ENCODE measurements at places on chromosomes 6 and 20. TPM values are rescaled to one million over a fixed set of nuclear protein-coding genes. Genes with fewer than 3 reads are reported as not detected.

GRCh38 chr20:34215711-34216381, 25.4 kb upstream of the ASIP start:
- peak; percentile 87 for DNase-seq
- H3K36me3 ChIP-seq: no peaks in the 10 kb centered on the region

DNA sequence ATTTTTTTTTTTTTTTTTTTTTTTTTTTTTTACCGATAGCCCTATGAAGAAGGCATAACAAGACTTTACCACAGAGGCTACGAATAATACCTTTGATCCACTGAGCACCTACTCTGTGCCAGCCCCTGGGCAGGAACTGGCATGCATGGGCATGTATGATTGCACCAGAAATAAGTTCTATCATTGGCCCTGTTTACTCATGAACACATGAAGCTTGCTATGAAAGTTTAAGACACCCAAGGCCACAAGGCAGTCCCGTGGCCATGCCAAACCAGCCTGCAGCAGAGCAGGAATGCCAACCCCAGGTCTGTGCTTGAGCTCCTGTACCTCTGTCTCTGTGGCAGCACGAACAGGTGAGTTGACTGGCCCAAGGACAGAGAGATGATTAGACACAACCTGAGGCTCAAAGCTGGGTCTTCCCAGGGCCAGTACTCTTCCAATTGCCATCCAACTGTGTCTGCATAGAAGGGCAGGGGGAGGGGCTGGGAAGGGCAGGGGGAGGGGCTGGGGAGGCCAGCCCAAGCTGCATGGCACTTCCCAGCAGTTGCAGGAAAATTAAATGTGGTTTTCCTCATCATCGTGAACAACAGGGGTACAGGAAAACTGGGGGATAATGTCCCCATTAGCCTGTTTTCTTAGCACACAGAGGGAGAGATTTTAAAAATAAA, 63.5 kb downstream of the LRFN2 start:
- peak overlapping the region; percentile 34 for H3K4me3 ChIP-seq
- no peaks in the 10 kb centered on the region for H3K27me3 ChIP-seq
- peaks cover 13% of the 10 kb centered on the region for H3K4me1 ChIP-seq
- no peak for DNase-seq

DNA sequence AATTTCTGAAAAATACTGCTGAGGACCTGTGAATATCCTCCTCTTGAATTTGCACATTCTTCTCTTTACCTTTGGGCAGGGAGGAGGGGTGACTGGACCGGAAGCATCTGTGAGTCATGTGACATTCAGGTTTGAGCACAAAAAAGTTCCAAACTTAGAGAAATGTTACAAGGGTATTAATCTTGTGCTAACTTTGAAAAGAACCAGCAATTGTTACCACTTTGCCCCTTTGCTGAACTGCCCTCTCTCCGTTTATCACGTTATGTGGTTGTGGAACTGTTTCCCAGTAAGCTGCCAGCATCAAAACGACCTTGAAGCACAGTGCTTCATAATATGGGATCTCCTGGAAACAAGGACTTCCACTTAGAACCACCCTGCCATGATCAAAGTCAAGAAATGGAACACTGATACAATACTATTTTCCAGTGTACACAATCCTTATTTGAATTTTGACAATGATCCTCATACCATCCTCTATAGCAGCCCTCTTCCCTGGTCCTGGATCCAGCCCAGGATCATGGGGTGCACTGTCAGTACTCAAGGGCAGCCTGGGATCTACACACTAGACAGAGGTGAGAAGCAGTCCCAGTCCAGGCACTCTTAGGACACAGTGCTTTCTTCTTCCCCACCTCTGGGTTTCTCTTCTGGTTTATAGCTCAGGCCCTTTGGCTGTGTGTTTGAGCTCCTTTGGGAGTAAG, 2.3 kb upstream of the TUBB1 start:
- no peaks in the 10 kb centered on the region for H3K4me1 ChIP-seq
- H3K4me3 ChIP-seq: no peak overlapping the region
- H3K36me3 ChIP-seq: no peaks in the 10 kb centered on the region
- no peak overlapping the region for H3K27ac ChIP-seq

DNA sequence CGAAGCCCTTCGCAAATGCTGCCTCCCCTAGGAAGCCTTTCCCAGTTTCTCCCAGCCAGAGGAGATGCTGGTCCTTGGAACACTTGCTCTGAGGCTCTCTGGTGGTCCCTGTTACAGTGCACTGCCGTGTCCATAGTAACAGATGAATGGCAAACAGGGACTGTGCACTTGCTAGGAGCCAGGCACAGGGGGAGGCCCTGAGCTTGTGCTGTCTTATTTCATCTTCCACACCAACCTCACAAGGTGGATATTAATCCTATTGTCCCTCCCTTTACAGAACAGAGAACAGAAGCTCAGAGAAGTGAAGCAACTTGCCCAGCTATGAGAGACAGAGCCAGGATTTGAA, 19.0 kb downstream of the SRC start:
- H3K27me3 ChIP-seq: no peaks in the 10 kb centered on the region
- no peaks in the 10 kb centered on the region for H3K36me3 ChIP-seq
- no peaks in the 10 kb centered on the region for H3K4me1 ChIP-seq
- no peak overlapping the region for H3K27ac ChIP-seq
- no peak overlapping the region for H3K4me3 ChIP-seq
- no peak for DNase-seq

GRCh38 chr6:166933396-166933795, 23.0 kb downstream of the RNASET2 start:
- H3K4me3 ChIP-seq: no peak overlapping the region
- H3K36me3 ChIP-seq: no peaks in the 10 kb centered on the region
- no peaks in the 10 kb centered on the region for H3K27me3 ChIP-seq
- H3K4me1 ChIP-seq: peaks cover 3% of the 10 kb centered on the region

DNA sequence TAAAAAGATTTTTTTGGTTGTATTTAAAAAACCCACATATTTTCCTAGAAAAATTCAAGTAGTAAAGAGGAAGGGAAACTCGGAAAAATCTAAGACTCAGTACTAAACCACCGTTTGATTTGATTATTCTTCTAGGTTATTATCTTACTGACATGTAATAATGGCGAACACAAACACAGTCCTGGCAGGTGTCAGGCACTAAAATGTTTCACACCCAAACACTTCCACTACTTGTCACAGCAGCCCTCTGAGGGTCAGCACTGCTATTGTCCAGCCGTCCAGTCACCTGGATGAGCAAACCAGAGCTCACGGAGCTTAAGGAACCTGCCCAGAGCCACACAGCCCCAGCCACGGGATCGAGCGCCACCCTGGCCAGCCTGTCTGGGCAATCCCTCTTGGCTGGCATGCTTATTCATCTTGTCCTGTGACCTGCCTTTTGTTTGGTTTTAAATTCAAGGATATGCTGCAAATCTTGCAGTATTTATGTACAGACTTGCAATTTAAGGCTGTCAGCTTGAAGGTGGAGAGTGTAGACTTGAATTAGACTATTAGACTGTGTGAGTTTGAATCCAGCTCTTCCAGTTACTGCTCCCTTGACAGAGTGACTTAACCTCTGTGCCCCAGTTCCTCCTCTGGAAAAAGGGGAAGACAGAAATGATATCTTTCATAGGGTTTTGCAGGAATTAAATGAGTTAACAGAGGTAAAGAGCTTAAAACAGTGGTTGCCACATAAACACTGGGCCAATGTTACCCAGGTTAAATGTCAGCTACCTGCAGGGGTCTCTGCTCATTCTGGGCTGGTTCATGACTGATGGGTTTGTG, 82.2 kb downstream of the CDYL start:
- DNase-seq: no peak
- no peak overlapping the region for H3K27ac ChIP-seq
- no peak overlapping the region for H3K4me3 ChIP-seq
- H3K27me3 ChIP-seq: no peaks in the 10 kb centered on the region
- no peaks in the 10 kb centered on the region for H3K36me3 ChIP-seq

- H3K27me3 ChIP-seq: no peaks in the 10 kb centered on the region
- DNase-seq: no peak
- H3K4me1 ChIP-seq: peaks cover 34% of the 10 kb centered on the region
- H3K27ac ChIP-seq: no peak overlapping the region
- peak overlapping the region; percentile 69 for H3K4me3 ChIP-seq
Observed at GRCh38 chr6:3162067-3162497, 4.7 kb upstream of the TUBB2A start.

DNA sequence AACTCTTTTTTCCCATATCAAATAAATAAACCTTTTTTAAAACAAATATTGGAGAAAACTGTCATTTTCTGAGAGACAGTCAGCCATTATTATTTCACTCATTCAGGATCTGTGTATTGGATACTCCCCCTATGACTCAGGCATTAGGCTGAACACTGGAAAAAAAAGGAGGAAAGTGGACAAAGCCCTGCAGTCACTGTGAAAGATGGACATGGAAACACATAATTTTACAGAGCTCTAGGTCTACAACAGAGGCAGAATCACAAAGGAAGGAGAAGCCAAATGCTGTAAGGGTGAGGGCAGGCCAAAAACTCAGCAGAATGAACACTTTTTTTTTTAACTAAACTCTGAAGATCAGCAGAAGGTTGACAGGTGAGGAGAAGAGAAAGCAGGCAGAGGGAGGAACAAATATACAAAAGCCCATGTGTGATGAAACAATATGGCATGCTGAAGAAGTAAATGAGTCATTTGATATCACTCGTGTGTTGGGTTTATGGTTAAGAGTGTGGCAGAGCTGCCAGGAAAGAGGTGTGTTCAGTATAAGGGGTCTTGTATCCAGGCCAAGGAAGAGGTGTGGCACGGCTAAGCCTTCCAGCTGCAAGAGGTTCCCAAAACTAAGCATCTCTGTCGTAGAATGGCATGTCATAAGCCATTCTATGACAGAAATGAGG, 39.1 kb downstream of the EPB41L2 start:
- DNase-seq: no peak
- no peak overlapping the region for H3K27ac ChIP-seq
- H3K36me3 ChIP-seq: no peaks in the 10 kb centered on the region
- no peaks in the 10 kb centered on the region for H3K27me3 ChIP-seq
- no peaks in the 10 kb centered on the region for H3K4me1 ChIP-seq

GRCh38 chr6:40743690-40744446, 156.7 kb upstream of the LRFN2 start:
- H3K36me3 ChIP-seq: no peaks in the 10 kb centered on the region
- no peak for DNase-seq
- no peaks in the 10 kb centered on the region for H3K4me1 ChIP-seq
- no peak overlapping the region for H3K27ac ChIP-seq
- no peak overlapping the region for H3K4me3 ChIP-seq

- no peaks in the 10 kb centered on the region for H3K4me1 ChIP-seq
- peak; percentile 79 for DNase-seq
- no peak overlapping the region for H3K4me3 ChIP-seq
- no peaks in the 10 kb centered on the region for H3K27me3 ChIP-seq
- no peaks in the 10 kb centered on the region for H3K36me3 ChIP-seq
Observed at GRCh38 chr20:50478162-50478990, 31.8 kb upstream of the PTPN1 start.

DNA sequence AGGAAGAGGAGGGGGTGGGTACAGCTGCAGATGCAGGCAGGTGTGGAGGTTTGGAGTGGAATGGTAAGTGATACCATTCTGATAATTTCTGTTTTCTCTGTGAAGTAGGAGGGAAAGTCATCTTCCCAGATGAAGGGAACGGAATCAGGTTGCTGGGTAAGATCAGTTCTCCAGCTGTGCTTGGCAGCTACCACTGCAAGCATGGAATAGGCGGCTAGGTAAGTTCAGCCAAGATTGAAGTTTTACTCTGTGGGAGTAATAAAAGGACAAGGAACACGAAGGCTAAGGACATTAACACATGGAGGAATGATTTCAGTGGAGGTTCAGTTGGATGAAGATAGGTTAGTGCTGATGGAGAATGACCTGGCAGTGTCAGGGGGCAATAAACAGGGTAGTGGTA, 128.3 kb downstream of the CARMIL1 start:
- peaks cover 22% of the 10 kb centered on the region for H3K4me1 ChIP-seq
- no peaks in the 10 kb centered on the region for H3K27me3 ChIP-seq
- H3K27ac ChIP-seq: 0 out of 2 replicates have a peak overlapping the region, but pooled peaks have one; percentile 53
- H3K4me3 ChIP-seq: peak overlapping the region; percentile 15
- DNase-seq: no peak
- no peaks in the 10 kb centered on the region for H3K36me3 ChIP-seq

- no peaks in the 10 kb centered on the region for H3K36me3 ChIP-seq
- H3K27ac ChIP-seq: no peak overlapping the region
- DNase-seq: no peak
- H3K4me3 ChIP-seq: no peak overlapping the region
- no peaks in the 10 kb centered on the region for H3K27me3 ChIP-seq
- no peaks in the 10 kb centered on the region for H3K4me1 ChIP-seq
Observed at GRCh38 chr20:50363479-50363878, 146.7 kb upstream of the PTPN1 start.

- H3K27ac ChIP-seq: no peak overlapping the region
Observed at GRCh38 chr6:127496471-127496870, 22.7 kb downstream of the MTCL3 start.

- peaks cover 4% of the 10 kb centered on the region for H3K4me1 ChIP-seq
- DNase-seq: no peak
- H3K27ac ChIP-seq: no peak overlapping the region
- no peak overlapping the region for H3K4me3 ChIP-seq
Observed at GRCh38 chr20:36591854-36592641, 13.5 kb upstream of the RAB5IF start.

DNA sequence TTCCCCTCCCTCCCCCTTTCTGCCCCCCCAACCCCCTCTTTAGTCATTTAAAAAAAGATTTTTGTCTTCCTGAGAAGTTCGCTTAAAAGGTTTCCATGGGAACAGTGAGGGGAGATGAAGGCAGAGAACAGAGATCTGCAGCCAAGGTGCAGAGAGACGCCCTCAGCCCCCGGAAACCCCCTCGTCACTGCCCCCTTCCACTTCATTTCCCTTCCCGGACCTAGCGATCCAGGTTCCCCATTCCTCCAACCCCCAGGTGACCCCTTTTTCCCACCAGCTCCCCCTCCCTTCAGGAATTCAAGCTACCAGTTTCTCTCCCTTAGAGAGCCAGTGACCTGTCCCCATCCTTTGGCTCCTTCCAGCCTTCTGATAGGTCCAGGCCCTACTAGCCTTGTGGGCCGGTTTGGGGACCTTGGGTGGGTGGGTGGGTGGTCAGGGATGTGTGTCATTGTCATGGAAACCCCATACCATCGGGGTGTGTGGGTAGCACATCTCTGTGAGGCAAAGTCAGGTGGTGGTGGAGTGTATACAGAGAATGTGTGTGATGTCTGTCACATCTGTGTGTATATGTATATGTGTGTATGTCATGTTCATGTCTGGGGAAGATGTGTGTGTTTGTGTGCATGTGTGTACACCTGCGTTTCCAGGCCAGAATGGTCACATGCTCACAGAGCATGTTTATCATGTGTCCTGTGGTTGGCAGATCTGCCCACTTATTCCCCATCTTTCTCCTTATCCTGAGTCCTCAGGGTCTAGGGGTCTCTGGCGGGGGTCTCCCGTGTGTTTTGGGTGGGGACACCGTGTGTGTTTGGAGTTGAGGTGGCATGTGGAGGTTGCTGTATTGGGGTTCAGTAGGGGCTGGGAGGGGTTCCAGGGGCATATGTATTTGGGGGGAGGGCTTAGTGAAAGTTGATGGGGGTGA, 7.0 kb downstream of the SYNGAP1 start:
- peaks cover 11% of the 10 kb centered on the region for H3K4me1 ChIP-seq
- peak overlapping the region; percentile 62 for H3K4me3 ChIP-seq
- peaks cover 8% of the 10 kb centered on the region for H3K36me3 ChIP-seq
- H3K27ac ChIP-seq: no peak overlapping the region

GRCh38 chr6:163748036-163748435, 333.5 kb downstream of the QKI start:
- no peak for DNase-seq
- H3K4me3 ChIP-seq: no peak overlapping the region
- no peaks in the 10 kb centered on the region for H3K36me3 ChIP-seq

GRCh38 chr20:19947611-19948264, 69.4 kb upstream of the NAA20 start:
- H3K4me3 ChIP-seq: no peak overlapping the region
- DNase-seq: no peak
- H3K36me3 ChIP-seq: no peaks in the 10 kb centered on the region
- H3K4me1 ChIP-seq: no peaks in the 10 kb centered on the region
- H3K27ac ChIP-seq: no peak overlapping the region

The SGK2 gene
- total RNA-seq: 0.23 TPM

The OXT gene
- not detected for total RNA-seq

The HAO1 gene
- total RNA-seq: not detected

The HLA-A gene
- total RNA-seq: 226 TPM

The OR2H1 gene
- not detected for total RNA-seq

The LBP gene
- total RNA-seq: 0.48 TPM

The CDSN gene
- total RNA-seq: not detected

Measured in H1 (cell line).